Hindlimb muscle (tissue), 1 donor: ENCODE measurements at places on chromosomes 12 and 14. TPM values are rescaled to one million over a fixed set of nuclear protein-coding genes. Genes with fewer than 3 reads are reported as not detected.

The SLC7A7 gene
- polyA plus RNA-seq: 32.7 TPM

The STXBP6 gene
- polyA plus RNA-seq: 24.9 TPM

The HOXC13 gene
- 0.10 TPM for polyA plus RNA-seq

The GPR162 gene
- polyA plus RNA-seq: 17.6 TPM

The LARP4 gene
- polyA plus RNA-seq: 23.3 TPM

The ARHGEF40 gene
- 65.6 TPM for polyA plus RNA-seq

The KRT2 gene
- polyA plus RNA-seq: 0.08 TPM

The TTC9 gene
- 8.1 TPM for polyA plus RNA-seq

The LBHD2 gene
- polyA plus RNA-seq: not detected

The RPL10L gene
- not detected for polyA plus RNA-seq

The NPFF gene
- 0.48 TPM for polyA plus RNA-seq

The CLEC14A gene
- polyA plus RNA-seq: 24.4 TPM

The SLC6A13 gene
- polyA plus RNA-seq: 6.3 TPM

The CNTN1 gene
- polyA plus RNA-seq: 28.7 TPM

The RAPGEF3 gene
- polyA plus RNA-seq: 14.0 TPM

The PRIMA1 gene
- polyA plus RNA-seq: 3.2 TPM

The HRK gene
- polyA plus RNA-seq: 0.30 TPM

The TRAF3 gene
- polyA plus RNA-seq: 13.1 TPM

The ADGRD1 gene
- 9.3 TPM for polyA plus RNA-seq

The PRB2 gene
- not detected for polyA plus RNA-seq

The STAC3 gene
- 476 TPM for polyA plus RNA-seq

The TMEM120B gene
- 30.4 TPM for polyA plus RNA-seq

The WNT1 gene
- not detected for polyA plus RNA-seq

The AMN gene
- 0.59 TPM for polyA plus RNA-seq

The KCNMB4 gene
- polyA plus RNA-seq: 14.5 TPM

The IKZF4 gene
- 11.9 TPM for polyA plus RNA-seq
